NCI-H774 (cell line): ENCODE measurements at places on chromosomes 2 and 18.

DNA sequence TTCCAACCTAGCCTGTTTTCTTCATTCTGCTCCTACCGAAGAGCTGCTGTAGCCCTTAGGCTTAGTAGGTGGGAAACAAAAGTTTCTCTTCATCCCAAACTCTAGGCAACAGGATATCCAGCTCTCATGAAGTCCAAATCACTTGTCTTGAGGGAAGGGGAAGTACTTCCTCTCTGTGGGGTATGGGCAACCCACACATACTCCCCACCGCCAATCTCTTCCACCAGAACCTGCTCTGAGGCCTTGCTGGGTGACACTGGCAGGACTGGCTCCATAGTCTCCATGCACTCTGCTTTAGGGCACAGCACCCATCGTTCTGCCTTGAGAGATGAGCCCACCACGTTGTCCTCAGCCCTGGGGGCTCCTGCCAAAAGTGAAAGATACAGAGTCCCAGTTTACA, 173.0 kb downstream of the NCK2 start:
- no peak for DNase-seq

GRCh38 chr2:148110184-148110583, 89.3 kb downstream of the MBD5 start:
- no peak for DNase-seq

GRCh38 chr2:128440666-128441340, 122.1 kb upstream of the HS6ST1 start:
- DNase-seq, result no peak

- DNase-seq, result peak; percentile 28
Measured at GRCh38 chr2:158457826-158458616, 1.3 kb downstream of the PKP4 start.

GRCh38 chr2:237430861-237431260, 16.9 kb upstream of the COL6A3 start:
- DNase-seq, result no peak

DNA sequence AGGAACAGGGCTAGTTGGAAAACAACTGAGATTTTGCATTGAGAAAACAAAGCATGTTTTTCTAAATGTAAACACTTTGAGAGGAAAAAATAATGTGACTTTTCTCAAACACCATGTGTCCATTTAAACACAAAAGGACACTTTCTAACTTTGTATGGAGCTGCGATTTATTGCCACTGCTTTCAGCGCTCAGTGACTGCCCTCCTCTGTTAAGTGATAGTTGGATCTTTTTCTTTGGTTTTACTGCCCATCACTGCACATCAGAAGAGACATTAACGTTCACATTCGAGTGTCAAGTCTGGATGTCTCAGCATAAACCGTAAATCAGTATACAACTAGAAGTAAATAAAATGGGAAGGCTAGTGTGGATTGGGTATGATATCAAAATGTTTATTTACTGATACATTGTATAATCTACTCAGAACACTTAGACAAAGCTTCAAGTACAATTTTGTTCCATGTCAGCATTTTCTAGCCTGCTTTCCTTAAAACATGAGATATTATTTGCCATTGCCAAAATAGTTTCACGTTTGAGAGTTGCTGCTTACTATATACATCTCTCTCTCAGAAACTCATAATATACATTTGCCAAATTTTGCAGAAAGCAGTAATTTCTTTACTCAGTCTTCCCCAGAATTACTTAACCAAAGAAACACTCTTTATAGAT, 237.6 kb downstream of the IKZF2 start:
- DNase-seq, result no peak

DNA sequence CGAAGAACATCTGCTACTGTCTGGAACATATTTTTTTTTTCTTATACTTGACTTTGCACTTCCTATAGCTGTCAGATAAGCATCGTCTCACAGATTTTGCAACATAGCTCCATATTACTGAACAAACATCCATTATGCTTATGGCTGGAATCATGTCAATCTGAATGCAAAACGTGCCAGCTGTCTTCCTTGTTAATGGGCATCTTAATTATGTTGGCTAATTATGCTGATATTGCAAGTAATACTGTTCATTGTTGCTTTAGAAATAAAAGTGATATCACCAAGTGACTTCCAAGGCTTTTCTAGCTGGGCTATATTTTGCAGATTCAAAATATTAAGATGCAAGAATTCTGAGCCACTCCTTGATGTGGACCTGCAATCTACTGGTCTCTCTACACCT, 176.8 kb downstream of the ARL4C start:
- no peak for DNase-seq
